Right atrium auricular region (tissue), 2 donors: ENCODE measurements at places on chromosomes 3 and 15.

DNA sequence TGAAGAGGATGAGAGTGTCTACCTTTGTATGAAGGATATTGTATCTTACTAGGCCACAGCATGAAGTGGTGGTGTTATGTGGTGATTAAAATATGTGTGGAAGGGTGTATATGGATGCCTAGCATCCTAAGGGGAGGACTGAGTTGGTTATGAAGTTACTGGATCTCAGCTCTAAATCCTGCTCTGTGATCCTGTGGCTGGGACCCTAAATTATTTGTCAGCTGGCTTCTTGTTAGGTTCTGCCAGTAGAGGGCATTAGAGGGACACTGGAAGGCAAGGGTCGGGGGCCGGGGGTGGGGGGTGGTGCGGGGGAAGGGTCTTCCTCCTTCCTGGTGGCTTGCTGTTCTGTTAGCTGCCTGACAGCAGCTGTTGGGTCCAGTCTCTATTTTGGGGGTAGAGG, 34.9 kb downstream of the MORF4L1 start:
- no peak for DNase-seq

GRCh38 chr3:112531358-112531781, 30.4 kb downstream of the ATG3 start:
- DNase-seq, result no peak

GRCh38 chr15:60591496-60592370, 112.8 kb upstream of the ICE2 start:
- no peak for DNase-seq

- DNase-seq, result no peak
These were observed 184.8 kb downstream of the SHQ1 start for GRCh38 chr3:72663429-72663828.

- no peak for DNase-seq
These were observed 405.9 kb downstream of the ROBO1 start for GRCh38 chr3:79361748-79362378.

- no peak for DNase-seq
These were observed 104.6 kb downstream of the LRIG1 start for GRCh38 chr3:66396161-66396760.

GRCh38 chr3:13852638-13853009, 27.2 kb downstream of the WNT7A start:
- no peak for DNase-seq

DNA sequence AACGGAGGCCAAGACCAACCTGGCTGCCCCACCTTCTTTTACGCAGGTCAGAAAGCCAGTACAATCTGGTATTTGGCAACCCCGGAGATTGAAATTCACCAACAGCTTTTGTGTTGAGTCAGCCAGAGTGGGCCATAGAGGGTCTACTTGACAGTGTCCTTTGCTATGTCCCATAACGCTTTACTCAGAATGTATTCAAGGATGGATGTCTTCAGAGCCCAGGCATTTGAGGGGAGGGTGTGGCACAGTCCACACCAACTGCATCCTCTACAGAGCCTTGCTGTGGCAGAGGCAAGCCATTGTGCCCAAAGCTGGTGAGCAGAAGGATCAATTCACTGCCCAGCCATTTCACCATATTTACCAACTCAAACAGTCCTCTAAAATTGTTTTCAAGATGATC, 18.4 kb downstream of the PLA1A start:
- DNase-seq, result no peak

DNA sequence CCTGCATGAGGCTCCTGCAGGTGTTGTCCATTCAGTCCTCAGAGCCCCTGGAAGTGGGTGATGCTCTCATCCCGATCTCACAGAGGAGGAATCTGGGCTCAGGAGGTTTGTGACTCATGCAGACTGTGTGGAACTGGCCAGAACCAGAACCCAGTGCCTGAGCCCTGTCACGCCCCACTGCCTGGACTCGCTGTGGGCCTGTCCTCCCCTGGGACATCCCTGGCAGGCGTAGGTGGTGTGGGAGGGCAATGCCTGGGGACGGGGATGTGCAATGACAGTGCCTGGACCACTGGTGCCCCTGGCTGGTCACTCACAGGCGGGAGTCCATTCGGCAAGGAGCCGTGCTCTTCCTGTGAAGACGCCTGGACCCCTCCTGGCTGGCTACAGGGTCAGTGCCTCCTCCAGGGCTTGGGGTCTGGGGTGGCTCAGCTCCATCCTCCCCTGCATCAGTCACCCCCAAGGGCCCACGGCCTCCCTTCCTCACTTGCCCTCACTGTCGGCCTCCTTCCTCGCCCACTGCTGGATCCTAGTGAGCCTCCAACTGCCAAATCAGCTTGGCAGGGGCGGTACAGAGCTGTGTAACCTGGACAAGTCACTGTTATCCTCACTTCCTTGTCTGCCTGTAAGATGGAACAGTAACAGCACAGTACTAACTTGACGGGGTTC, 14.9 kb downstream of the PSTPIP1 start:
- DNase-seq, result no peak

GRCh38 chr3:54034971-54035370, 87.4 kb upstream of the CACNA2D3 start:
- DNase-seq, result no peak

DNA sequence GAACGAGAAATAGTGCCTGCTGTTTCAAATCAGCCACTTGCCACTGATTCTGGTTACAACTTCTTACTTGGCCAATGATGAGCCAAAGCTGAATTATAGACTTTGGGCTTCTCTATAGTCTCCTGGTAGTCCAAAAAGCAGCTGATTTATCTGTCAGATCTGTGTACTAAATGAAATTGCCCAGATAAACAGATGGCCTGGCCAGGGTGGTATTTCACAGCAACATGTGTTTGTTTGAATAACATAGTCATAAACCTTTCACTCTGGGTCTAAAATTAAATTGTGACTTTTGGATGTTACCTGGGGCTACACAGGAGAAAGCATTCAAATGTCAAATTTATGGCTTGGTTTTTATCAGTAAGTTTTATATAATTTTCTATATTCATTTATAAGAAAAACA, 147.0 kb downstream of the NECTIN3 start:
- no peak for DNase-seq

GRCh38 chr3:167913219-167913835, 177.8 kb downstream of the SERPINI1 start:
- no peak for DNase-seq

DNA sequence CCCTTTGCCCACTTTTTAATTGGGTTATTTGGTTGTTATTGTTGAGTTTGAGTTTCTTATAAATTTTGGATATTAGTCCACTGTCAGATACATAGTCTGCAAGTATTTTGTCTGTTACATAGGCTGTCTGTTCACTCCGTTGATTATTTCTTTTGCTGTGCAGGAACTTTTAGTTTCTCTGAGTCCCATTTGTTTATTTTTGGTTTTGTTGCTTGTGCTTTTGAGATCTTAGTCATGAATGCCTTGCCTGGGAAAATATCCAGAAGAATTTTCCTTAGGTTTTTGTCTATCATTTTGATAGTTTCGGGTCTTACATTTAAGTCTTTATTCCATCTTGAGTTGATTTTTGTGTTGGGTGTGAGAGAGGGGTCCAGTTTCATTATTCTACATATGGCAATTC, 254.5 kb downstream of the NLGN1 start:
- no peak for DNase-seq

DNA sequence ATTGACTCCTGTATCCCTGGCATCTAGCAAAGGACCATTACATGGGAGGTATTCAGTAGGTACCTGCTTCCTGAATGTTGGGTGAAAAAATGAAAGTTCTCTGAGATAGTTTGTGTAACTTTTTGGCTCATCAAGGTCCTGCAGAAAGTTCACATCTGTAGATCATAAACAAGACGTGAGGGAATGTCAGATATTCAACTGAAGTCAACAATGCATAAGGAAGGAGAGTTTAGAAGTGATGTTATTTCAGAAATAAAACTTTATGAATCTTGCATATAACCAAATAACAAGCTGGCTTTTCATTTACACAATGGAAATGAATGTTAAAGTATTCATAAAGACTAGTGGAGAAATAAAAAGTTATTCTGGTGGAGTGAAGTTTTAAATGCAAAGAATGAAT, 73.4 kb upstream of the RBMS3 start:
- DNase-seq, result no peak

GRCh38 chr15:49315391-49315823, 107.6 kb upstream of the FGF7 start:
- DNase-seq, result no peak

GRCh38 chr3:107524841-107525643, 2.3 kb downstream of the BBX start:
- peak; percentile 62 for DNase-seq

DNA sequence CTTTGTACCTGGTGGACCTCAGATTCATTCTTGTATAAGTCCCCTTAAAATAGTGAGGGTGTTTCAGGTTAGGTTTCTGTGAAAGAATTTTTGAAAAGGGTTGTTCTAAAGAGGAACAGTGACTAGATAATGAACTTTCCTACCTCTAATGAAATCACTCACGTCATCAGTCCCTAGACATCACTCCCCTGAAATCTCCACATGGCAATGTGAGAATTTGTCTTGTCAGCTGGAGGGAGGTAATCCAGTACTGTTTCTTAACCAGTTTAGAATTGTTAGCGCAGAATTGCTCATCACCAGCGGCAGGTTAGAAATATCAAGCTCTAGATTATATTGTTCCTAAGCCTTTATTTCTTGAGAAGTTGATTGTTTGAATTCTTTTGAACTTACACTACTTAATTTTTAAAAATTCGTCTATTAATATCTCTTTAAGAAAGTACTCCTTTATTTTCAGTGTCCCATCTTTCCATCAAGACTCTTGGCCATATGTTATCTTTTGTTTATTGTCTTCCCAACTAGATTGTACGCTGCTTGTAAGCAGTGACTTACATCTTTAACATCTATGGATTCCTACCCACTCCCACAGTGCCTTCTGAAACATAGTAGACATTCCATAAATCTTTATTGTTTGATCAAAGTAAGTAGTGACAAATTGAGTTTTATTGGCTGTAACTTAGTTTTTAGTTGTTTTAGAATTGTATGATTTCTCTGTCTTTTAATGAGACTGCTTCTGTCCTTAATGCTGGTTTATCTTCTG, 52.8 kb downstream of the RASA2 start:
- DNase-seq, result no peak

GRCh38 chr15:68897016-68897415, 33.3 kb upstream of the SPESP1 start:
- no peak for DNase-seq

- no peak for DNase-seq
These were observed 40.4 kb downstream of the MUC20 start for GRCh38 chr3:195761123-195761566.

DNA sequence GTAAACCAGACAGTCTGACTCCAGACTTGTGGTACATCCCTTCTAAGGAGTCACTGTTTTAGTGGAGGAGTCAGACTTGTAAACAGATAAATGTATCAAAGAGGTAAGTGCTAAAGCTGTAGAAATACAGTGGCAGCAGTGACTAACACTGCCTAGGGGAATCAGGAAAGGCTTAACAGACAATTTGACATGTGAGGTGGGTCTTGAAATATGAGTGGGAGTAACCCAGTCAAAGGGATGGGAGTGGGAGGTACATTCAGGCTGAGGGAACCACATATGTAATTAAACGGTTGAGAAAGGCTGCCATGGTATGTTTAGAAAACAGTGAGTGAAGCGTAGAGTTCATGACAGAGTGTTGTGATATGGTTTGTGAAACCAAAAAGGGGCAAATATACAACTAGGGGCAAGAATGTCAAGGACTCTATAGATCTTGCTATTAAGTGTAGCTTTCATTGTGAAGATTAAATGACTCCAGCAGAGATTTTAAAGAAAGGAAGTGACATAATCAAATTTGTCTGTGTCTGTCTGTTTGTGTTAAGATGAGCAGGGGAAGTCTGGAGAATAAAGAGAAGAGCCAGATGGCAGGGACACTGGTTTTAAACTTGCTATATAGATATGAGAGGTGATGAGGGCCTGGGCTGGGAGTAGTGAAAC, 11.2 kb upstream of the ALCAM start:
- no peak for DNase-seq

DNA sequence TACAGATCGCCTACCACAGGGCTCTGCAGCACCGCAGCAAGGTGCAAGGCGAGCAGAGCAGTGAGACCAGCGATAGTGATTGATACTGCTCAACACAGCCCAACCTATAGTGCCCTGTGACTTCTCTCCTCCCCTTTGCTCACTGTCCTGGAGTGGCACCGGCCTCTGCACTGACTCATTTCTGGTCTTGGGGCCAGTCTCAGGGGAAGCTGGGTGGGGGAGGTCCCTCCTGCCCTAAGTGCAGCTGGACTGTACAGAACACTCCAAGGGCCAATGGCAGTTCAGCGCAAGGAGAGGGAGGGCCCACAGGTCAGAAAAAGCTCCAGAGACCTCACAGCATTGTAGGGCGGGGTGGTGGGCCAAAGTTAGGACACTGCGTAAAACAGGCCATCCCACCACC, 2.5 kb upstream of the OGG1 start:
- DNase-seq, result no peak

DNA sequence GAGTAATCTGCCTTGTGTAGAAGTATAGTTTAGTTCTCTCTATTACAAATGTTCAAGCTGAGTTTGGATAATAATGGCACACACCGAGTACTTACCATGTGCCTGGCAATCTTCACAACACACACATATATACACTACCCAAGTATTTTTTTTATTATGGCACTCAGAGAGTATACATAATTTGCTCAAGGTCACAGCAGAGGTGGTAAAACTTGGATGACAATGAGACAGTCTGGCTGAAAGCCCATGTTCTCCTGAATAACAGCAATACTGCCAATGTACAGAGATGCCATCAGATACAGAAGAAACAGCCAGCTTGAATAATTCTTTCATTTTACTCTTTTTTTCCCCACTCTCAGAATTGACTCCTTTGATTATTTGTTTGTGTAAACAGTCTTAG, 460.0 kb downstream of the CNTN6 start:
- no peak for DNase-seq

DNA sequence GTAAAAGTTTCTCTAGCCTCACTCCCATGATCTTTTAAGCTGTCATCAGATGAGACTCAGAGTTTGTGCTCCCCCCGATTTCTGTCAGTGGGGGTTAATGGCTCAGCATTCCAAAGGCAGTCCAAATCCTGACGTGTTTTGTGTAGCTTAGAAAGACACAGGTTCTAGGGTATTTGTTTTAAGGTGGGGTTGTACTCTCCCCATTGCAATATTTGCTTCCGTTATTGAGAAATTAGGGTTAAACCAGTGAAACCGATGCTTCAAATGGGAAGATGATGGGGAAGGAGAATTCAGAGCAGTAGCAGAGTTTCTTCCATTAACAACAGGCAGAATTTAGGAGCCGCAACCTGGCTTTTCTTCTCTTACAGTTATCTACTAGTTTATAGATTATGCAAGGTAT, 3.4 kb downstream of the PIGB start:
- DNase-seq, result no peak

DNA sequence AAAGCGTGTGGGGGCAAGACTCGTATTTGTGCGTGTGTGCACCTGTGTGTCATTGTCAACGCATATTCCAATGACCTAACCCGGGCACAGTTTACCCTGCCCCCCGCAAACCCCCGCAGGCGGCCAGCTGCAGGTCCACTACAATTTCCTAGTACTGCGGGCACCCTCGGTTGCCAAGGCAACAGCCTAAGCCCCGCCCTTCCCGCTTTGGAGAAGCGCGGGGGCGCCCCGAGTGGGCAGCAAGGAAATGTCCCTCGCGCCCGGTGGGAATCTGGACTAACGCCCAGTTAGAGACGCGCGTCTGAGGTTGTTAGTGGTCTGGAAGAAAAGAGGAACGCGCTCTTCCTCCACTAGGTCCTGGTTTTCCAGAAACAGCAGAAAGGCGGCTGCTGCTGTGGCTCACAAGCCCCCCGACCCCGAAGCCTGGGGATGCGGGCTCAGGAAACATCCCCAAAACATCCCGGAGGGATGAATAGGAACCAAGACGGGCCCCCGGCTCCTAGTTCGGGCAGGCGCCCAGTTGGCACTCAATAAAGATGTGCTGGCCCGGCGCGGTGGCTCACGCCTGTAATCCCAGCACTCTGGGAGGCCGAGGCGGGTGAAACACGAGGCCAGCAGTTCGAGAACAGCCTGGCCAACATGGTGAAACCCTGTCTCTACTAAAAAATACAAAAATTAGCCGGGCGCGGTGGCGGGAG, 1.1 kb downstream of the ABHD14A start:
- DNase-seq, result peak; percentile 80
